Stimulated activated CD8-positive, alpha-beta memory T cell treated with anti-CD3 and anti-CD28 coated beads, Interleukin-7, amount 100 ng/mL, for 24 hours (primary cell): ENCODE measurements at places on chromosomes 2 and 18.

DNA sequence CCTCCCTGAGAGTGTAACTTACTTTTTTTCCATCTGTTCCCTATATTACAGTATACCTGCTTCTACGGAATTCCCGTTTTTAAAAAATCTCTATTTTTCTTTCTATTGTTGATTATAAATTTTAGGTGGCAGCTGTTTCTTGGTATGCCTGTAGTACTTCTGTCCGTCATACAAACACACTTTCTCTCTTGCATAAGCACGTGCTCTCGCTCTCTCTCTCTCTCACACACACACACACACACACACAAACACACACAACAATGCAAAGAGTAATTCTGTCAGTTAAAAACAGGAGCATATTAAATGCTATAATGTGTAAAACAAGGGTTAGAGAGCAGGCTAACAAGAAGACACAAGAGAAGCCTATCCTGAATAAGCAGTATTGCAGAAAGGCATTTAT lies 140.5 kb downstream of the THADA start:
- DNase-seq = no peak

DNA sequence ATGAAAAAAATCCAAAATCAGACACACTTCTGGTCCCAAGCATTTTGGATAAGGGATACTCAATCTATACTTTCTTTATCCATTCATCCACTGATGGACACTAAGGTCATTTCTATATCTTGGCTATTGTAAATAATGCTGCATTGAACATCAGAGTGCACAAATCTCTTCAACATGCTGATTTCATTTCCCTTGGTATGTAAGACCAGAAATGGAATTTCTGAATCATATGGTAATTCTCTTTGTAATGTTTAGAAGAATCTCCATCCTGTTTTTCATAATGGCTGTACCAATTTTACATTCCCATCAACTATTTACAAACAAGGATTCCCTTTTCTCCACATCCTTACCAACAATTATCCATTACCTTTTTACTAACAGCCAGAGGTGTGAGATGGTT lies 33.7 kb upstream of the MCM6 start:
- no peak for DNase-seq

DNA sequence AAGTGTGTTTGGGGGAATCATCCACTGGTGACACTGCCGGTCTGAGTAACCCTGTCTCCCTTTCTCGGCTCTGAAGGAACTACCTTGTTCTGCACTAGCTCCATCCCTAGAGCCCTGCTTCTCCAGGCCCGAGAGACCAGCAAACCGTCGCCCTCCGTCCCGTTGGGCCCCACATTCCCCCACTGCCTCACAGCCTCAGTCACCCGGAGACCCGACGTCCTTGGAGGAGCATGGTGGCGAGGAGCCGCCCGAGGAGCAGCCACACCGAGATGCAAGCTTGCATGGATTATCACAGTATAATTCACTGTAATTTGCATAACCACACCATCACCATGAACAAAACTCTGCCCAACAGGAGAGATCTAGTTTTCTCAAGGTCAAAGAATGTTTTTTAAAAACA lies 126.2 kb downstream of the MTCL1 start:
- no peak for DNase-seq

DNA sequence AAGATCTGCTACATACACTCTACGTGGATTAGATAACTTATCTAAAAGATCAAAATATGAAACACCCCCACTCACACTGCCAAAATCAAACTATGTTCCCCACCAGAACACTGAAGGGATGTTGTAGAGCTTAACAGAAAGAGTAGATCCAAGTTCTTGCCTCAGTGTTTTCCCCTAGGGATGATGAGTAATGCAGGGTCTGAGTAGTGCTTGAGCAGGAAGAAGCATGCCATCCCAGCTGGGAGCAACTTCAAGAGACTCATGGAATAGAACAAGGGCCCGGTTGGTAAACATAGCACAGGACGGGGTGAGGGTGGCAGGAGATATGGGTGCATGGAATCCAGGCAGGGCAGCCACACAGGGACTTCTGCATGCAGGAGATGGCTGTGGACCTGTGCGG lies 74.3 kb downstream of the SNTG2 start:
- no peak for DNase-seq

- no peak for DNase-seq
Measured at GRCh38 chr2:241372361-241372992, 16.4 kb downstream of the FARP2 start.

- no peak for DNase-seq
Measured at GRCh38 chr2:27261926-27262298, 935 bp downstream of the SLC30A3 start.

DNA sequence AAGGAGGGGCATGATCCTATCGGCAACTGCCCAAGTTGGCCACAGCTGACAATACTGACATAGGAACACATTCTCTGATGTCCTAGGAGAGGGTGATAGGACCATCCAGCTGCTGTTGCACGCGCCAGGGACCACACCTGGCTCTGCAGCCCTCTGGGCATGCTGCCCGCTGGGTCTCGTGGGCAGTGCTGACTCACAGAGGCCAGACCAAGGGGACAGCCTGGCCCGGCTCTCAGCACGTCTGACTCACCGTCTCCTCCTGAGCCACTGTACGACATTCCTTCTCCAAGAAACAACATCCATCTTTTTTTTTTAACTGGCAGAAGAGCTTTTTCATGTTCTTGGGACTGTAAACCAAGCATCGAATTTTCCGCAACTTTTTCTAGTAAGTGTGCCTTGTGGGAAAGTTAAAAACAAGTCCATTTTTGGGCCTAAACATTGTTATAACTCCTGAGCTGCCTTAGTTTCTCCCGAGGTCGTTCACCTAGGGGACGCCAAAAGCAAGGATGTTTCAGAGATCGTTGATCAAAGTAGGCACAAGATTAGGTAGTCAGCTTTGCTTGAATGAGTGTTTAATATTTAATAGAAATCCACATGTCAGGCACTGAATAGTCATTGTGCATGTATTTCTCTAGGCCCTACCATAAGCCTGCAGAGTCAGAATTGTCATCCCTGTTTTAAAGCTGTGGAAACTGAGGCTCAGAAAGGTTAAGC lies 100.3 kb downstream of the TTC32 start:
- DNase-seq = no peak
